ENCODE measurements at places on chromosomes 7 and 10.

DNA sequence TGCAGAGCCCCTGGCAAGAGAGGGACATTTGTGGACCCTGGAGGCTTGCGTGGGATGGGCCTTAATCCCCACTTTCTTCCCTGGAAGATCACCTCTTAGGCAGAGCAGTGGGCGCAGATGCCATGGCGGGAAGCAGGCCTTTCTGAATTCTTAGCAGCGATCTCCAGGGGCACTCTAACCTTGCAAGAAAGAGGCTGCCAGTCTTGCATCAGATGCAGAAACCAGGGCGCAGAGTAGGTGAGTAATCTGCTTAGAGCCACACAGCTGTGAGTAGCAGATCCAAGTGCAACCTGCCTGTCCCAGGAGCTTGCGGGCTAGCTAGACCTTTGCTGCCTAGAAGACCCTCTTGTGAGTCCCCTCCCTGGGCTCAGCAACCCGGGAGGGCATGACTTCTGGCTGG lies 40.0 kb downstream of the KCTD7 start:
- no peak for DNase-seq

DNA sequence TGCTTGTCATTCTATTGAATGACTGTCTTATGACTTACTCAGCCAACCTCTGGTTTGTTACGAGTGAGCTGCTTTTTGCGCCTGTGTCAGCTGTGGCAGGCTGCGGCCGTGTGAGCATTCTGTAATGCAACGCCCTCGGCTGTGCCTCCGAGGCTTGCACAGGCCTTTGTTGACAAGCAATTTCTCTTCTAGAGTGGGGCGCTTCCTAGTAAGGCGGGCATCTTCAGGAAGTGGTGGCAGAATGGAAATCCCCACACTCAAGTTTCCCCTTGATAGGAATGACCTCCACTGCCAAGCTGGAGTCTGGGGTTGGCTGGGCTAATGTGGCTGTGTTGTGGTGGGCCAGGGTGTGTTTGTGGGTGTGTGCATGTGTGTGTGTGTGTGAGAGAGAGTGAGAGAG lies 20.2 kb upstream of the TMEM178B start:
- DNase-seq, result no peak

- DNase-seq, result no peak
Measured at GRCh38 chr10:1102416-1102815, 46.2 kb downstream of the WDR37 start.

GRCh38 chr10:6014241-6014761 lies 37.0 kb upstream of the IL15RA start:
- DNase-seq, result no peak

GRCh38 chr10:80535671-80536360 lies 1.9 kb upstream of the SH2D4B start:
- no peak for DNase-seq

DNA sequence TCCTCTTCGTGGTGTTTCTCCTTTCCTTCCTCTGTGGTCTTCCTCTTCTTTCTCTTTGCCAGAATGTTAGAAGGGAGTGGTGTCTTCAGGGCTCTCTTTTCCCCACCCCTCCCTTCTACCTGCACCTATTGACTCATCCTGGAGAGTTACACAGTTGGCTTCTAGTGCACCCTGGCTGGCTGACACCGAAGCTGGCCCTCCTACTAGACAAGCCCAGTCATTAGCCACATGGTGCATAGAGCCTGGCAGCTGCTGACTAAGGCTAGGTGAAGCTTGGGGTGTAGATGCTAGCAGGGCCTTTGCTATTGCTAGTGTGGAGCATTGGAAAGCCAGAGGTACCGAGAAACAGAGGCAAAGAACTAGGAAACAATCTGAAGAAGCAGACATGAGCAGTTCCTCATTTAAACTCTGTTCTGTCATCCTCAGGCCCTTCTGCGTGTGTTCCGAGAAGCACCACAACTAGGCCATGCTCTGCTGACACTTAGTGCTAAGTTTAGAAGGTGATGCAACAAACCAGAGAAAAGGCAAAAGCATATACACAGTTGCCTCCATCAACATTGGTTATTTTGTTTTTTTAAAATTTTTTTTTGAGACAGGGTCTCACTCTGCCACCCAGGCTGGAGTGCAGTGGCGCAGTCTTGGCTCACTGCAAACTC lies 213.9 kb downstream of the BAMBI start:
- no peak for DNase-seq

DNA sequence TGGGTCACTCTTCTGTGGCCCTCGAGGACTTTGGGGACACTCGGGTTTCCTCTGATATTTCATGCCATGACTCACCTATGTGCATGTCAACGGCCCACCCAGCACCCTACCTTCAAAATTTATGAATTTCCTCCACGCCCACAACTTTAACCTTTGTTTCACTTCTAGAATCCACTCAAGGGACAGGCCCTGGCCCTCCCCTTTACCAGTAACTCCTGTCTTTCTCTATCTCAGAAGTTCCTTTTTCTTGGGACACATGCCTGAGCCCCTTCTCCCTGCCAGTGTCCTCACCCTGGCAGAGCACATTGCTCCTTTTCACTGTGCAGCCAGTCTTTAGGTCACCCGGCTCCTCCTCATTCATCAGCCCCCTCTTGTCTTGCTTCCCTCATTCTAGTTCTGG lies 282.5 kb upstream of the KLF6 start:
- no peak for DNase-seq

- DNase-seq, result no peak
Measured at GRCh38 chr7:53531-53930, 138.8 kb upstream of the FAM20C start.

GRCh38 chr7:93622036-93623033 lies 47.8 kb upstream of the CALCR start:
- no peak for DNase-seq

DNA sequence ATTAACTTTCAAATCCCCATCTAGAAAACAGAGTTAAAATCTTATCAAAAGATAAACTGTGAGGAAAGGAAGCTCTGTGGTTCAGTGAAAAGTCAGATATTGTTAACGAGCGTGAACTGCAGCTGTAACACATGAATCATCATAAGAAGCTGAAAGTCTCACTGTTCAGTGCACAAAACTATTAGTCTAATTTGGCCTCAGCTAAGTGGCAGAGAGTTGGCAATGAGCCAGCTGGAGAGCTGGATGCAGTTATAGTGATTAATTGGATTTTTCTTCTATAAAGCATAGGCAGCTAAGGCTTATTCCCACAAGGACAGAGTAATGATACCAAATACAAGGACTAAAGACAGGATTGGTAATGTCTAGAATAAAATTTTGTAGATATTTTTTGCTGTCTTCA lies 101.1 kb upstream of the ABCB5 start:
- DNase-seq, result no peak

DNA sequence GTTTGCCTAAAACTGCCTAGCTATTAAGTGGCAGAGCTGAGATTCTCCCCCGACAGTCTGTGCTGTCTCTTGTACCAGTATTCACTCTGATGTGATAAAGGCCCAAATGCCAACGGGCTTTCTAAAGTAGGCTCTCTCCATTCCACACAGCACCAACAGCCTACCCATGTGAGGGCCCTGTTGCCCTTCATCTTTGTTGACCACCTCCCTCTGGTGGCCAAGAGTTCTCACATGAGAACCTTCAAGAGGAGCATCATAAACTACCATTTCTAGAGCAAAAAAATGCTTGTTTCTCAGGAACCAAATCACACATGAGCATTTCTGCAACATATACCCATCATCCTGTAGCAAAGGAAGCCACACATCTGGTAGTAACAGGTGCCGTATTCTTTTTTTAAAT lies 185.8 kb downstream of the GRM8 start:
- no peak for DNase-seq

- DNase-seq, result peak; percentile 86
Measured at GRCh38 chr10:63157845-63158624, 24.9 kb downstream of the NRBF2 start.
